ENCODE measurements at places on chromosomes 7 and 10.

DNA sequence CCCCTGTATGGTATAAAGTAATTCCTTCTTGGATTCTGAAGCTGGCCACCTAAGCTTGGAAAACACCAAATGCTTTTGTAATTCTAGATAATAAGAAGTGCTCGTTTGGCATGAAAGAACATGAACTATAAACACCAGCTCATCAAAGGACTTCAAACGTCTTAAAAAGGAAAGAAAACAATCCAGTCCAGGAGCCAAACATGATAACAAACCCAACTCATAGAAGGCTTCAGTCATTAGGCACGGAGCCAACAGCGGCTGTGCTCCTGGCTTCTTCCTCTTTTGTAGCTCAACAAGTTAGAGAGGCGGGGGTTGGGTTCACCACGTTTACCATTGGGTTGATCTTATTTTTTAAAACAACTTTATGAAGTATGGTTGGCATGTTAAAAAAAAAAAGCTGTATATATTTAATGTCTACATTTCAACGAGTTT lies 56.4 kb upstream of the ECHDC3 start:
- DNase-seq = peak; percentile 49

- DNase-seq = no peak
These were observed 155.7 kb upstream of the TMEM229A start for GRCh38 chr7:124188576-124188975.

DNA sequence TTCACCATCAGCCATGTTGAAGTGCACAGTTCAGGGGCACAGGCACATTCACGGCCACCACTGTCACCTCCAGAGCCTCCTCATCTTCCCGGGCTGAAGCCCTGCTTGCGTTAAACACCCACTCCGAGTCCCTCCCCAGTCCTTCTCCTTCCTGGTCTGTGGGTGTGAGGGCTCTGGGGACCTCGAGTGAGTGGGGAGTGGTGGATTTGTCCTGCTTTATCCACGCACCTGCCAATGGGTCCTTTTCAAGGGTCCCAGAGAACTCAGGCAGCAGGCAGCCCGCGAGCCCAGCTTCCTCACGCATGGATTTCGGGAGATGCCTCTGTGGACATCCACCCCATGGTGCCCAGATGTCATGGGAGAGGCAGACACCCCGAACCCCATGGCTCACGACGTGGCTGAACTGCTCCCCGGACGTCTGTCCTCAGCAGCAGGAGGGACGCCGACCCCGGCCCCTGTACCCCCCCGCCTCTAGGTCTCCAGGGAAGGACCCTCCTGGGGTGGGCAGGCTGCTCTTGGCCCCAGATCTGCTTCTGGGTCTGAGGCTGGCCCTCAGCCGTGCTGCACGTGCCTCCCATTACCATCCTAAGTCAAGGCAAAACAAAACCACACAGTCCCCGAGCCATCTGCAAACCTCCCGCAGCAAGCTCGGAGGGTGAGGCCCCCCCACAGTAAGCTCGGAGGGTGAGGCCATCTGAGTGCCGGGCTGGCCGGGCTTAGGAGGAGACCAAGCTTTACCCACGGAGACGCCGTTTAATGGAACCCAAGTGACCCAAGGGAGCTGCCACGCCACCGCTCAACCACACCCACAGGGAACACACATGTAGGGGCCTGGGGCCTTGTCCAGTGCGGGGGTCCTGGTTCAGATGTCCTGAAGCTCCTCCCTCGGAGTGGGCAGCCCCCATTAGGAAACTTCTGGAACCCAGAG lies 9.0 kb downstream of the CYP2W1 start:
- no peak for DNase-seq

DNA sequence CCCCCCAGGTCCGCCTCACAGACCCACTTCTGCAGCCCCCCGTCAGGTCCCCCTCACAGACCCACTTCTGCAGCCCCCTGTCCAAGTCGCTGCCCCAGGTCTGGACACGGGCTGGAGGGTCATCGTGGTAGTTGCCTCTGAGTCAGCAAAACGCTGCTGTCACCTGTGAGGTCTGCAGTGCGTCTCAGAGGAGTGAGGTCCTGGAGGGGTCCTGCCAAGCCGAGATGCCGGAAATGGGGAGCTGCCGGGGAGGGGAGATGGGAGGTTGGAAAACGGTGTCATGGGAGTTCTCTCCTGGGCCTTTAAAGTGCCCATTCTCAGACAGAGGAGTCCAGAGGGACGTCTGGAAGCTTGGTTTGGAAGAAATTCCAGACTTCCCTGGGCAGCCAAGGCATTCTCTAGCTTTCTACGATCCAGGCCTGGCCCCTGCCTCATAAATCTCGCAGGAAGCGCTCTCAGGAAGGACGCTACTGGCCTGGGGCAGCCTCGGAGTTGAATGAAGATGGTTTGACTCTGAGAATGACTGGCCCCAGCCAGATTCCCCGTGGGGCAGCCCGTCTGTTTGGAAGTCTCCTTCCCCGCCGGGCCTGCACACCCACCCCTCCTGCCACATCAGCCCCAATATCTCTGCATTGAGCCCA lies 38.7 kb downstream of the CALML3 start:
- no peak for DNase-seq

DNA sequence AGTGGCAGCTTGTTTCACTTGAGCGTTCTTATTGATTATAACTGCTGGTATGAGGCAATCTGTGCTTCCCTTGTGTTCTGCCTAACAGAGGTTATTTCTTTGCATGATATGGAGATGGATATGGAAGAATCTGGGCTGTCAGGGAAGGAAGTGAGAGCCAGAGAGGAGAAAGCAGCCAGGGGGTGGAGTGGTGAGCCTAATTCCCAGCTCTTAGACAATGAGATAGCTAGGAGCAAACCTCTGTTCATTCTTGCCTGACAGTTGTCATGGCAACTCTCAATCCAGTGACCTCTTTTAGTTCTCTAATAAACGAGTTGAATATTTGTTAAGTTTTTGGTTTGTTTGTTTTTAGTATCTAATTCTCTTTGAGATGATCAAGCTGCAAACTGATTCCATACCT lies 214.3 kb downstream of the NRG3 start:
- no peak for DNase-seq

- no peak for DNase-seq
These were observed 102.6 kb downstream of the PLXDC2 start for GRCh38 chr10:19918794-19919193.

GRCh38 chr10:72682638-72683037 lies 9.3 kb upstream of the MCU start:
- DNase-seq = no peak

DNA sequence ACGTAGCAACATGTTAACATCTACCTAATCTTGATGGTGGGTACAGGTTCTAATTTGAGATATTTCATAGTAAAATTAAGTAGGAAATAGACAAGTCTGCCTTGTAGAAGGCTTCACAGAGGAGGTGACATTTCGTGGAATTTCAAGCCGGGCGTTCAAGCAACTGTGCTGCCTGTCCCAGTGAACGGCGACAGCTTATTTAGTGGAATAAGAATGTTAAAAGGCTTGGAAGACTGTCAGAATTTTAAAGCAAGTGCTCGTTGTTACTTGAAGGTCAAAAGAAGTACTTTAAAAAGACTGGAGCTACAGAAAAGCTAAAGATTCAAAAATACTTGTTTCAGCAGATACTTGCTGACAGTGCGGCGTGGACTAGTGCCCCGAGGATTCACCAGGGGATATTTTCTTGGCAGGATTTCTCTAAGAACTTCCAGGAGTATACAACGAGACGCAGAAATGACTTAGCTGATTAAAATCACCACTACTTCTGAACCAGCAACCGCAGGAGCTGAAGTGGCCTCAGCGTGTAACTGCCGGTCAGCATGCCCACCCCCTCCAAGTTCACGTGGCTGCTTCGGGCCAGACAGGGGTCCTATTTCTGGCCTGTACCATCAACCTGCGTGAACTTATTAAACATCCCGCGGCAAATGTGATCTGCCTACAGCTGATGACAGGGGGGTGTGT lies 46.5 kb downstream of the CTBP2 start:
- DNase-seq = no peak

GRCh38 chr10:66586073-66586472 lies 339.8 kb upstream of the LRRTM3 start:
- no peak for DNase-seq

GRCh38 chr7:45983720-45984255 lies 62.7 kb upstream of the IGFBP3 start:
- DNase-seq = no peak

DNA sequence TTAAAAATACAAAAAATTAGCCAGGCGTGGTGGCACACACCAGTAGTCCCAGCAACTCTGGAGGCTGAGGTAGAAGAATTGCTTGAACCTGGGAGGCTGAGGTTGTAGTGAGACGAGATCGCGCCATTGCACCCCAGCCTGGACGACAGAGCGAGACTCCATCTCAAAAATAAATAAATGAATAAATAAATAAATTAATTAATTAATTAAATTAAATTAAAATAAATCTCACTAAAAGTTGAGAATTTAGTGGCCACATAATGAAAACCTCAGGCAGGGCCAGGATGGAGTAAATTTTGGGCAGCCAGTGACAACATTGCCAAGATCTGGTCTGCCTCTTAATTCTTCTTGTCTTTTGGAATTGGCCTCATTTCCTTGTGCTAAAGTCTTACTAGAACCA lies 187.5 kb upstream of the FEZF1 start:
- DNase-seq = no peak

Measured in CD4-positive, alpha-beta T cell treated with Interleukin-17A for 1 hour (primary cell).